ENCODE measurements at places on chromosomes 2 and 18.

DNA sequence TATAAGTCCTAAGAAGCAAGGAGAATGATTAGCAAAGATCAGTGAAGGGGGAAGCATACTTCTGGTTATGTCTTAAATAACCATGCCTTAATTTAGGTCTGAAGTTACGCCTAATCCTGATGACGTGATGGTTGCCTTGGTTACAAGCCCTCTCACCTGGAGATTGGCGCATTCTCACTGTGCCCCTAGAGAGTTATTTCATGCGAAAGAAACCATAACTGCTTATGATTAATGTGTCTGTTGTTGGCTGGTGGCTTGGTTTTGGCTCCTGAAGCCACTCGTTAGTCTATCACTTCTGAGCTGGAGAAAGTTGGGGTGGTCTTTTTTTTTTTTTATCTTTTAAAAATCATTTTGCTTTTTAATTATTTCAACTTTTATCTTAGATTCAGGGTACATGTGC lies 47.0 kb downstream of the TNFRSF11A start:
- no peak for DNase-seq

- no peak for DNase-seq
These were observed 59.7 kb downstream of the SCG2 start for GRCh38 chr2:223542501-223542900.

DNA sequence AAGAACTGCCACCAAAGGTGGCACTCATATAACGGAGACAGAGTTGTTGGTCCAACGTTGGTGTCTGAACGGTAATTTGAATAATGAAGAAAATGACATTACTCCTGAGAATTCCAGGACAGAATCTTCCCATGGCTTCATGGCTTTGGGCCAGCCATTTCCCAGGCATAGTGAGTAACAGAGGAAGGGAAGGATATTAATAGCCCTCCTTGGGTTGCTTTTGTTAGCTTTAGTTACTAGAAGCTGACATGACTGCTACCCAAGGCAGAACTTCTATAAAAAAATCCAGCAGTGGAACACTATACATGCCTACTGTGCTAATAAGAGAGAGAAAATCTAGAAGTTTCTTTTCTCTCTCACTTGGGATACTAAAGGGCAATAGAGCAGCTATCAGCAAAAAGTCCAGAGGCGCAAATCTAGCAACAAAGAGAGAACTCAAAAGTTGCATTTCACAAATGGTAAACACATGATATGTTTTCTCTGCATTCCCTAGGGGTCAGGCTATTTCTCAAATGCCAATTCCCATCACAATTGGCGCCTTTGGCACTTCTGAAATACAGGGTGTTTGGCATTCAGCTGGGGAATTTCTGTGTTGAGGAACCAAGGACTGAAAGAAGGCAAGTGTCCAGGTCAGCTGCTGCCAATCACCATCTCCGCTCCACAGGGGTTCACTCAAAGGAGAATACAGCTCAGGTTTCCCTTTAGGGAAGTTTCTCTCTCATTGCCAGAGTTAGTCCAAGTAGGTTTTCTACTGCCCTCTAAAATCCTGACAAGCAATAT lies 160.8 kb upstream of the KYNU start:
- DNase-seq = no peak

- no peak for DNase-seq
These were observed 40.3 kb downstream of the SNTG2 start for GRCh38 chr2:990970-991369.

- DNase-seq = no peak
These were observed 77.1 kb downstream of the SUMO1 start for GRCh38 chr2:202161151-202161835.

GRCh38 chr2:715038-715437 lies 37.8 kb upstream of the TMEM18 start:
- DNase-seq = no peak

- no peak for DNase-seq
These were observed 110.9 kb downstream of the FTCDNL1 start for GRCh38 chr2:199740111-199740428.

All from sigmoid colon (tissue), 7 donors.